SW480 (cell line): ENCODE measurements at places on chromosomes 3 and 15.

GRCh38 chr15:59549301-59550185 is 62.0 kb upstream of the GCNT3 start:
- DNase-seq, result no peak

- DNase-seq, result no peak
These were observed 70.5 kb upstream of the BOC start for GRCh38 chr3:113140876-113141275.

- no peak for DNase-seq
These were observed 17.7 kb downstream of the FRMD4B start for GRCh38 chr3:69368129-69368741.

GRCh38 chr3:129688271-129688895 is 81.9 kb upstream of the PLXND1 start:
- DNase-seq, result no peak

GRCh38 chr15:68278595-68279405 is 1.3 kb downstream of the FEM1B start:
- DNase-seq, result peak; percentile 61

DNA sequence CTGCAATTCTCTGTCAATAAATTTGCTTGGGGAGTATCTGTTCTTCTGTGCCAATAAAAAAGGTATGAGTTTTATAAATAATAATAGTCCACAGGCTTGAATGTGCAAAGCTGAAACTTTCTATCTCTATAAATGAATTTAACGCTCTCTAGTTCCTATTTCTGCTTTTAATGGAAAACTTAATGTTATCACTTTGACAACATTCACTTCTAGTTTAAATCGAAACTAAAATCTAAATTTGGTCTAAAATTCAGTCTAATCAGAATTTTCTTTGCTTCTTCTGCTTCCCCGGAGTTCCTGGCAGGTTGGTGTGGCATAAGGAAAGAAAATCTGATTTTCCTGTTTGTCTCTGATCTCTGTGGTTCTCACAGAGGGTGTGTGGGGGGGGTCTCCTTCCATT is 450.1 kb upstream of the TBL1XR1 start:
- no peak for DNase-seq

DNA sequence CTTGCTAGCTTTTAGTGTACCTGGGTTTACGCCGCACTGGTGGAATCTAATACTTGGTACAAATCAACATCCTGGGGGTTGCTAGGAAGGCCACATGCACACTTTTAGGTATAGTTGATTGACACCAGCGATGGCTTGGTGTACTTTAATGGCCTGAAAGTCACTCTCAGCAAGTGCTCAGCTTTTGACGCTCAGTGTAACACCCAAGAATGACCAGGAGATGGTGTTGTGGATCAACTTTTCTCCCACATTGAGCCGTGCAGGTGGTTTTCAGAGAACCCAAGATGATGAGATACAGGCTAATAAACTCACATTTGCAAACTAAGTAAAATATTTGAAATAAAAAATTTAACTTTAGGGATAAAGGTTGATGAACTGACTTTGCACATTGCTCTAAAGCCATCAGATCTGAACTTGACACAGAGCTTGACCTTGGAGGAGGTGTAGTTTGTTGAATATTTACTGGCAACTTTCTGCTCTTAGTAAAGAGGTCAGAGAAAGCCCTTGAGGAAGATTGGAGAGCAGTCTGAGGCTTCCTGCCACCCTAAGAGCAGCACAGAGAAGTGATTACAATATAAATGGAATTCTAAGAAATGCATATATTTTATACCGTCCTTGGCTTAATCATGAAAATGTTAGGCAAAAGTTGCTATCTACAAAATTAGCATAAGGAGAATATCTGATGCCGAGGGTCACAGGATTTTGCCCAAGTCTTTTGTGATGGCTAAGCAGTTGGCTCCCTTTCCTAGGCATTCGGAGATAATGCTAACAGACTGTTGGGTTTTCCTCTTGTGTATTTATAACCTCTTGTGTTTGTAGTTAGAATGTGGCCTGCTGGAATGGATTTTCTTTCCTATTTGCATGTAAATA is 143.4 kb upstream of the RASGRP1 start:
- DNase-seq, result peak; percentile 38

DNA sequence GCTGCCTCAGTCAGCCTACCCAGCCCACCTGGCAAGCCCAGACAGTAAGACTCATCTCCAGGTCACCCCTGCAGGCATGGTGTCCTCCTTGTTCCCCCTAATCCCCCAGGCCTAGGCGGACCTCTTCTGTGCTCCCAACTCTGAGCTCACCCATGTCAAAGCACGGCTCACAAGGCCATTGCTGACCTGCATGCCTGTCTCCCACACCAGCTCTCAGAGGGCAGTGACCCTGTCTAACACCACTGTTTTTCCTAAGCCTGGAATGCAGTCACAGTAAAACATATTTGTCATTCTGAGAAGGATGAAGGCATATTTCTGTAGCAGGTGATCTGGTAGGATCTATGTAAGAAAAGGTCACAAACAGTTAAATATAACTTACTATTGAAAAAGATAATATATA is 110.3 kb upstream of the HACD2 start:
- no peak for DNase-seq

DNA sequence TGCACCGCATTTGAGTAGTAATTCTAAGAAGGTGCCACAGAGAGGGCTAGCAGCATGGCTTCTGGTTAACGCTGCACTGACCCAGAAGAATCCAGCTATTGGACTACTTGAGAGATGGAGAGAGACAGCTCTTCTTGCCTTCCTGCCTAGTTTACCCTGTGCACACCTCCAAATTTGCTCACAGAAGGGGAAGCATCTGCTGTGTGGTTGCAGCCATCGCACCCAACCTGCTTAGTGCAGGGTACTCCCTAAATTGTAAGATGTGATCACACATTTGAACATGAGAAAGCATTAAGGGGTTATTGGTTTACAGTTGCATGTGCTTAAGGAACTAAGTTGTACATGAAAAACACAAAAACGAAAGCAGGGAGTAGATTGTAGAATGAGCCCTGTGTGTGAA is 122.1 kb downstream of the FOXB1 start:
- no peak for DNase-seq

GRCh38 chr3:6785726-6786125 is 75.2 kb upstream of the GRM7 start:
- DNase-seq, result no peak

- DNase-seq, result no peak
These were observed 114.8 kb downstream of the OXNAD1 start for GRCh38 chr3:16379838-16380237.
